ENCODE measurements at places on chromosomes 6 and 20.

DNA sequence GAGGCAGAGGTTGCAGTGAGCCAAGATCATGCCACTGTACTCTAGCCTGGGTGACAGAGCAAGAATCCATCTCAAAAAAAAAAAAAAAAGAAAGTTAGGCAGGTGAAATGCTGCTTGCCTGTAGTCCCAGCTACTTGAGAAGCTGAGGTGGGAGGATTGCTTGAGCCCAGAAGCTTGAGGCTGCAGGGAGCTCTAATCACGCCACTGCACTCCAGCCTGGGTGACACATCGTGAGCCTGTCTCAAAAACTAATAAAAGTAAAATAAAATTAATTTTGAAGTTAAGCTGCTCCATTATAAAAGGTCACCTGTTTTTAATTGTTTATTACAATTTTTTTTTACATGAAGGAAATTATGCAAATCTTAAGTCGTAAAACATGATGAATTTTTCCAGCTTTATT lies 23.2 kb upstream of the SAMHD1 start:
- DNase-seq = no peak

DNA sequence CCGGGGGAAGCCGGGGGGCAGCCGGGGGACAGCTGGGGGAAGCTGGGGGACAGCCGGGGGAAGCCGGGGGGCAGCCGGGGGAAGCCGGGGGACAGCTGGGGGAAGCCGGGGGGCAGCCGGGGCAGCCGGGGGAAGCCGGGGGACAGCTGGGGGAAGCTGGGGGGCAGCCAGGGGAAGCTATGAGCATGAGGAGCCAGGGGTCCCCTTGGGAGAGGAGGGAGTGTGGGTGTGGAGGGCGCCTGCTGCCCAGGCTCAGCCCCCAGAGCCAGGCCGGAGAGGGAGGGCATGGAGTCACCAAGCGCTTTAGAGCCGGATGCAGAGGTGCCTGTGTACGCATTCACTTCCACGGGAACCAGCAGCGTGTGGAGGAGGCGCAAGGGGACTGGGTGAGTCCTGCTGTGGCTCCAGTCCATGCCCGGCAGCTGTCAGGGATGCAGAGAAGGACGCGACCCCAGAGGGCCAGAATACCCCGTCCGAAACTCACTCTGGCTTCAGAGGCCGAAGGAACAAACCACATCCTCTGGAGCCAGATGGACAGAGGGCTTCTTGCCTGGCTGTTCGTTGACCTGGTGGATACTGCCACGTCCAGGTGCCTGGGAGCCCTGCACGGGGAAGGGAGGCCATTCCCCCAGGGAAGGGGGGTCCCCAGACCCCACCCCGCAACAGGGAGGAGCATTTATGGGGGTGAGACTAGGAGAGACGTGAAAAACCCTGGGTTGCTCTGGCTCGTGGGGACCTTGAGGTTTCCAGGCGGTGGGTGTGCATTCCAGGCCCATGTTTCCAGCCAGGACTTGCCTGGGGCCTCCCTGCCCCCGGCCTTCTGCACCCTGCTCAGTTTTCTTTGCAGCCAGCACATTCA lies 26.5 kb upstream of the DACT2 start:
- DNase-seq = no peak

- no peak for DNase-seq
Observed at GRCh38 chr20:17320456-17320855, 93.6 kb downstream of the PCSK2 start.

GRCh38 chr20:54122189-54122588 lies 51.6 kb downstream of the CYP24A1 start:
- no peak for DNase-seq

DNA sequence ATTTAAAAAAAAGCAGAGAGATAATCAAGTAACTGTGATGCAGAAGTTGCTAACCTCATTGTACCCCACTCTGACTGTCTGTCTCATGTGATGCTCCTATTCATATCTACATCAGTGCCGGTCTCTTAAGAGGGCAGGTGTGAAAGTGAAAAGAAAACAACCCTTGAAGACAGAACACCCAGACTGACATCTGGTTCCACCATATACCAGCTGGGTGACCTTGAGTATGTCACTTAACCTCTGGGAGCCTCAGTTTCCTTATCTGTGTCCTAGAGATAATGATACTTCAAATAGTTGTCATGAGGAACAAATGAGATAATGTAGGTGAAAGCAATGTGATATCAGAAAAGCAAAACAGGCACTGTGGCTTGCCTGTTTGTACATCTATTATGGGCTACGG lies 426.8 kb upstream of the SOX4 start:
- DNase-seq = no peak

DNA sequence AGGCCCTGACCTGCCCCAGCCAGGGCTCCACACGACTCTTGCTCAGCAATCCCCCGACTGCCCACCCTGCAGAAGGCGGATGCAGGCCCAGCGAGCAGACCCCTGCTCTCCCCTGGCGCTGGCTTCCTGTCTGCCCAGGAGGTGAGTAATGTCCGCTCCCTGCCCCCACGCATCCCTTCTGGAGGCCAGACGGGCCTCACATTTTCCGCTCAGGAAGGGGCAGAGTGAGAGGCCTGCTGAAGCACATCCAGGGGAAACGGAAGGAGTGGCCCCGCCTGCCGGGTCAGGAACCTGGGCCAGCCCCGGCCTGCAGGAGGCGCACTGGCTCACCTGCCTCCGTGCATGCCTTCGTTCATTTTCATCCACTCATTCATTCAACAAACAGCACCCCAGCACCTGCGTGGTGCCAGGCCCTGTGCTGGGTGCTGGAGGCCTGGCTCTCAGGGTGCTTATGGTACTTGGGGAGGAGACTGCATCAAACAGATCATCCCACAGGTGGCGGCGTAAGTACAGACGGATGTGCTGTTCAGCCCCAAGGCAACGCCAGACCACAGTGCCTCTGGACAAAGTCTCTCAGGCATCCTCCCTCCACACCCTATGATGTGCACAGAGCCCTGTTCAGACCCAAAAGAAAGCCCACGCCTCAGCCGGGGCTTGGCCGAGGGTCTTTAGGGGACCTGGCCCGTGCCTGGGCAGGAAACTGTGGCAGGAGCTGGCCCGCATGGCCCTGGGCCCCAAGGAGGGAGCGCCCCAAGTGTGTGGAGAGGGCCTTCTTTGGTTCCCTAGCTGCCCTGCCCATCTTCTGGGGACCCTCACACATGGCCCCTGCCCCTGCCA lies 112.1 kb downstream of the ASXL1 start:
- no peak for DNase-seq

DNA sequence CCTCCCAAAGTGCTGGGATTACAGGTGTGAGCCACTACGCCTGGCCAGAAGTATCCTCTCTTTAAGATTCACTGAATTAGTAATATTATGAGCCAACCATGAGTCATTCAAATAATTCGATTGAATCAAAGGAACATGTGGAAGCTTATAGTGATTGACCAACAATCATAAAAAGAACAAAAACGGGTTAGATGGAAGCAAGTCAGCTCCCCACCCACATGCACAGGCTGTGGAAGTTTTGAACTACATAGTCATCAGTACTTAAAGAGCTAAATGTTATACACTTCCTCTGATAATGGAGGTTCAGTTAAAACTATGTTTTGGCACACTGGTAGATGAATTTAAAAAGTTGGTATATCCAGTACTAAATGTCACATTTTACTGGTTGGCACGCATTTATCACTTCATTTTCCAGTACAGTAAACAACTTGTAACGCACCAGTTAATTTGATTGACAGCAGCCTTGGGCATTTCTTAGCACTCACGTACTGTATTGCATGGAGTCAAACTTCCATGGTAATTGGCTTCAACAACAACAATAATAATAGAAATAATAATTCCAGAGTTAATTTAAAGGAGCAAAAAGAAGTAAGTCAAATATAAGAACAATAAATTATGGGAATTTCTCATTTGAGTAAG lies 1107.3 kb upstream of the MAP3K7 start:
- no peak for DNase-seq

GRCh38 chr6:22025468-22026163 lies 271.2 kb downstream of the PRL start:
- DNase-seq = no peak

GRCh38 chr6:39707962-39708683 lies 17.1 kb downstream of the KIF6 start:
- no peak for DNase-seq

- DNase-seq = no peak
Observed at GRCh38 chr20:15890407-15890982, 682.8 kb downstream of the KIF16B start.

DNA sequence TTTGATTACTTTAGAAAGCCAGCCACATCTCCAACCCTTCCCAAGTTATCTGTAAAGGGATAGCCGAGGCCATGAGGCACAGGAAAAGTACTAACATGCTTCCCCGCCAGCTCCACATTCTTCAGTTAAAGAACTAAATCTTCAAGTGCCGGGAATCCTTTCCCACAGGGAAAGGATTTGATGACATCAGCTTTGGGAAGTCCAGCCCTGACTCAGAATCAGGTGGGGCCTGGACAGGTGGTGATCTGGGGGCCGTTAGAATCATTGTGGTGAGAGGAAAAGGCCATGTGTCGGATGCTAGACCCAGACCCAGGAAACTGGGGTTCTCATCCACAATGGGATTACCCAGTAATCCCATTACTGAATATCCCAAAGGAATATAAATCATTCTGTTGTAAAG lies 580.0 kb downstream of the QKI start:
- DNase-seq = no peak

- no peak for DNase-seq
Observed at GRCh38 chr20:23079016-23079351, 7.1 kb downstream of the CD93 start.

DNA sequence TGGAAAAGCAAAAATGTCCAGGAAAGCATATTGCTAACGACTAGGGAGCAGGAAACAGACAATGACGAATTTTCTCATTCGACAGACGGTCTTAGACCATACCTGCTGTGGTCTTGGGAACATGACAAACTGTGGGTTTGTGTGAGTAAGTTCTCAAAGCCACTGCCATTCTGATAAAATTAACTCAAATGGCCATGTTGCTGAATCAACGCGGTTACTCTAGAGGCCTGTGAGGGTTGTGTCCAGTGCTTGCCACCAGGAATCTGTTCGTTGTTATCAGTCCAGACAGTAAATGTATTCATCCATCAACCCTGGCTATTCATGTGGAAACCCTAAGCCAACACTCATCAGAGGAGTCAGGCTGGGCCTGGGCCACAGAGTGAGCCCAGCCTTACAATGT lies 124.3 kb downstream of the MYLK4 start:
- no peak for DNase-seq

GRCh38 chr6:143675946-143676345 lies 1.8 kb upstream of the PHACTR2 start:
- DNase-seq = no peak

DNA sequence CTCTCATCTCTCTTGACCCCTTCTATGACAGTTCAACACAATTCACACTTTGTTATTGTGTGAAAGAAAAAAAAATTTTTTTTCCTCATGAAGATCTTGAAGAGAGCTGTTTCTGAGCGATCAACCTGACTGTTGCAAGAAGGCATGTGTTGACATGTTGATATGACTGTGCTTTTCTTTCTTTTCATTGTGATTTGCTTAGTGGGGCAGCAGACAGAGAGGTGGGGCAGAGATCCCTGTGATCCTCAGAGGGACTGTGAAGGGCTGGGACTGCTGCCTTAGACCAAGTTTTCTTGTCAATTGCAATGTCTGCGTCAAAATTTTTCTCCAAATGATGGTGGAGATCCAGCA lies 70.8 kb upstream of the IYD start:
- DNase-seq = no peak

DNA sequence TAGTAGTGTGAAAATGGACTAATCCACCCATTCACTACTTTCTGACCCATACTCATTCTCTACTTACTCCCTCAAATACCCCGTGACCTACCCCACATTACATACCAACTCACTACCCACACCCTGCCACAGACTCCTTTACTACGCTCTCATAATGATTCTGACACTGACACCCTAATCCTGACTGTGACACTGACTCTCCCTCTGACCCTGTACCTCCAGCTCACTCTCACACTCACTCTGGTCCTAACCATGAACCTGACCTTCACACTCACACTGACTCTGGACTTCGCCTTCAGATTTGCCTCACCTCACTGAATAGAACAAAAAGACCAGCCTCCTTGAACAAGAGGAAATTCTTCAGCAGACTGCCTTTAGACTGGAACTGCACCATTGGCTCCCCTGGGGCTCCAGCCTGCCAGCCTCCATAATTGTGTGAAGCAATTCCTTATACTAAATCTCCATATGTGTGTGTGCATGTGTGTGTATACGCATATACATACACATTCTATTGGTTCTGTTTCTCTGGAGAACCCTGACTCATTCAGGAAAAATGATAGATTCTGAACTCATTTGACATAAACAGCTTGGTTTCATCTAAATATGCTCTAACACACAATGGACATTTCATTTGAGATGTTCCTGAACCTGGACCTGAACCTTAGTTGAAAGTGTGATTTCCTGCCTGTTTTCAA lies 10.5 kb upstream of the ZNF343 start:
- DNase-seq = no peak

- no peak for DNase-seq
Observed at GRCh38 chr20:43895235-43895634, 19.4 kb upstream of the TOX2 start.

DNA sequence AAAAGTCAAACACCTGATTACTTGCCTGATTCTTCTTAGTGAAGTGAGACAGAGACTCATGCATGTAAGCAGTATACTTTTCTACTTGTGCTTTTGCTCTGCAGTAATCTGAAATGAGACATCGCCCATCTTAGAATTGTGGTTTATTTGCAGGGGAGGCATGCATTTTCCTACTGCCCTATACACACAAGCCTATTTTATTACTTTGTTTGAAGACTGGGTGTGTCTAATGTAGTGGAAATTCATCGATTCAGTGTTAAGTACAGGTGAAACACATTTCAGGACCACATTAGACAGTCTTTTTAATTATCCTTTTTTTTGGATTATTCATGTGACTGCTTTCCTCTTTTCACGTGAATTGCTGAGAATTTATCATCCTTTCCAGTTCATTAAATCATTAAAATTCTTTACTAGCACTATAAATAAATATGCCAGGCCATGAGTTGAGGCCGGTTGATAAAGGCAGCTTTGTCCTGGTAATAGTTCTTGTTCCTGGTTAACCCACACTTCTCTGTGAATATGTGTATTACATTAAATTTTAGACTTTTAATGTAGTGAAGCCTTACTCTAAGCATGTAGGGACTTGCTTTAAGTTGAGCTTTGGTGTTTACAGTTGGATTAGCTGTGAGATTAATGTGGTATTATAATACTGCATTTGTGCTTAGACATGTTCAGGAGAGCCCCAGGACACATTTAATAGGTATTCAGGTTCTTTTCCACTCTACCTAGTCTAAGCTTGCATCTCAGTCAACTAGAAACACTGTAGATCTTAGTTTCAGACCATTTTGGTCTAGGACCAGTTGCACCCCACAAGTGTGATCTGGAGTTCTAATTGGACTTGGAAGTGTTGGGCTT lies 10.8 kb upstream of the BTBD3 start:
- no peak for DNase-seq

DNA sequence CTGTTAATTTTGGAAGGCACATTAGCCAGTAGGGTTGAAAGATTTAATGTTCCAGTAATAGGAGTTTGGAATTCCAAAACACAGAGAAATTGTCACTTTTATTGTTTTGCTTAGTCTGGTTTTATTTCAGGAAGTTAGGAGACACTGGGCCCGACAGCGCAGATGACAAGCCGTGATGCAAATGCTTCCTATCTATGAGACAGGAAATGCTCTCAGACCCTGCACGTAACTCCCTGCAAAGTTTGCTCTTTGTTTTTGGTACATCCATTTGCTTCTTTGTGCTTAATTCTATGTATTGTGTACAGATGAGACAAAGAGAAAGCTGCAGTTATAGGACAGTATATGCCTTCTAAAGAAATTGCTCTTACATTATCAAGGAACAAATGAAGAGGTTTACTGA lies 201.6 kb upstream of the SGK1 start:
- DNase-seq = no peak

- DNase-seq = no peak
Observed at GRCh38 chr6:161480421-161481155, 206.7 kb upstream of the AGPAT4 start.

GRCh38 chr20:8330319-8330784 lies 198.3 kb downstream of the PLCB1 start:
- no peak for DNase-seq
